ENCODE measurements at places on chromosomes 4 and X. TPM values are rescaled to one million over a fixed set of nuclear protein-coding genes. Genes with fewer than 3 reads are reported as not detected.

Gene SPINK2
- total RNA-seq: not detected

Gene OPN1MW2
- total RNA-seq: not detected

Gene RHOXF2B
- total RNA-seq: not detected

- no peak for DNase-seq
Measured at GRCh38 chr4:113834298-113834697, 72.8 kb upstream of the CAMK2D start.

DNA sequence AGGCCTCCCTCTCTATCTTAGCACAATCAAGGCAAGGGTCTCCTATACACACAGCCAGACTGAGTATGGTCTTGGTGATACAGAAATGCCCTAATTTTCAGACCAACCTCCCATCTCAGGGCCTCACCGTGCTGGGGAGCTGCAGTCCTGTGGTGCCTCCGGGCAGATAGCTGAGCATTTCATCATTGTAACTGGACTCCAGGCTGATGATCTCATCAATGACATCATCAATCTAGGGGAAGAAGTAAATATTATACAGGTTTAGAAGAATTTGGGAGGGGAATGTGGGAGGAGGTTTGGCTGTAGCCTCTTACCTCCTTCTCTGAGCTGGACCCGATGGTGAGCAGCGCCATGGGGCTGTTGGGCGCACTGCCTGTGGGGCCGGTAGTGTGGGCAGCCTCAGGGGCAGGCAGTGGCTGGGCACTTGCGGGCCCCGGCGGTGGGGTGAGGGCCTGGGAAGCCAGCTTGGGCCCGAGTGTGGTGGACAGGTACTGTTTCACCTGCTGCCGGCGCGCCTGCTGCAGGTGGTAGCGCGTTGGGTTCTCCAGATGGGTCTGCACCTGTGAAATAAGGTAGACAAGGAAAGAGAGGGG is 5.2 kb downstream of the TFE3 start:
- no peak for DNase-seq

DNA sequence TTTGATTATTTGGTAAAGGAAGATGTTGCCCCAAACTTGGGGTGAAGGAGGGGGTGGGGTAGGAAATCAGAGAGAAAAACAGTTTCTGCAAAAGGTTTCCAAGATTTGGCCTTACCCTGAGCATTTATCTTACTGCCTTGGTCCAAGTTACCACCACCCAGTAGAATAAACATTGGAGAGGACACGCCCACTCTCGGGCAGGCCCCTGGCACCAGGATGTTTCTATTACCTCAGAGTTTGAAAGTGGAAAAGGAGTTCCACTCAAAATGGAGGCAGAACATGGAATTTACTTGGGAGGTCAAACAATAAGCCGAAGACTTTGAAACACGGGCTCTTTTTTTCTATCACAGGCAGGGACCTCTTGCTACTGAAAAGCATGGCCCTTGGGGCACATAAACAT is 113.7 kb downstream of the CHRNA9 start:
- no peak for DNase-seq

- DNase-seq: no peak
Measured at GRCh38 chrX:53511322-53511721, 77.2 kb upstream of the HSD17B10 start.

DNA sequence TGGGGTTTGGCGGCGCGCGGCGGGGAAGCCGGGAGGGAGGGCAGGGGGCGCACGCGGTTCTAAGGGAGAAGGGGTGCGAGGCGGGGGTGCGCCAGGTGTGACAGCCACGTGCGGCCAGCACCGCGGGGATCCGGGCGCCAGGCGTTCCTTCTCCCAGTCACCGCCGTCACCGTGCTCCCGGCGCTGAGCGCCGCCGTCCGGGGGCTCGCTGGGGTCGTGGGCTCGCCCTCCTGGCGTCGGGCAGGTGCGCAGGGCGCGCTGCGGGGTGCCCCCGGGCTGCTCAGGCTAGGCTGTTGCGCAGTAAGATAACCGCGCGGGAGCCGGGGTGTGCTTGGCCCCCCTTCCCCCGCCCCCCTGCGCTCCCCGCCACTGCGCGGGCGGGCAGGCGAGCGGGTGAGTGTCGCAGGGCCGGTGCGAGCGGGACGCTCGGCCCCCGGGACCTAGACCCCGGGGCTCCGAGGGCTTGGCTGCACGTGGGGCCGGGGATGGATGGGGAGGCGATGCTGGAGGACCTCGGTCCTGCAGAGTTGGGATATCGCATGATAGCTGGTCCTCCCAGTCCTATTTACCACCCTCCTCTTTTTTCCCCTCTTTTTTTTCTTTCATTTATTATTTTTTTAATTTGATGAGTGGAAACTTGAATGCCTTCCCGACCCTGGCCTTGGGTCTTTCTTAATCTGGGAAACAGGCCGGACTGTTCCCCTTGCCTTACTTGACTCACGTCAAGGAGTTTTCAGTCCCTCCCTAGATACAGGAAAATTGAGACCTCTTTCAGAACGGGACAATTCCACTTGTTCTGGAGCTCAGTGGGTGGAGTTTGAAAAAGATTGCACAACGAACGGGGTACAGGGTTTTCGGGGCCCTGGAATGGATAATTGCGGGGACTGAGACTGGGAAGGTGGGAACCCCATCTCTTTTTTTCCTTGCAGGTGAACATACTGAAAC is 797 bp downstream of the TXLNG start:
- DNase-seq: peak; percentile 45

Gene GLUD2
- total RNA-seq: 0.26 TPM

DNA sequence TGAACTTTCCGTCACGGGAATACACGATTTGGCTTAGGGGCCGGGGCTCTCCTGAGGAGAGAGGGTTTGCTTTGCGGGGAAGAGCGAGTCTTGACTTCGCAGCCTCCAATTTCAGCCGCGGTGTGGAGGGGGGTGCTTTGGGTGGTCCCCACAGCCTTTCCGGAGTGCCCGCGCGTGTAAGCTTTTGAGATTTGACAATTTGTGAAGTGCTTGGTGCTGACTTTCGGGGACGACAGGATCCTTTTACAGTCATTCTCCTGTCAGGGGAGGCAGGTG is 355 bp downstream of the SCML1 start:
- peak; percentile 20 for DNase-seq

GRCh38 chr4:16692961-16693506 is 205.4 kb downstream of the LDB2 start:
- DNase-seq: no peak

Gene TXK
- 52.3 TPM for total RNA-seq

DNA sequence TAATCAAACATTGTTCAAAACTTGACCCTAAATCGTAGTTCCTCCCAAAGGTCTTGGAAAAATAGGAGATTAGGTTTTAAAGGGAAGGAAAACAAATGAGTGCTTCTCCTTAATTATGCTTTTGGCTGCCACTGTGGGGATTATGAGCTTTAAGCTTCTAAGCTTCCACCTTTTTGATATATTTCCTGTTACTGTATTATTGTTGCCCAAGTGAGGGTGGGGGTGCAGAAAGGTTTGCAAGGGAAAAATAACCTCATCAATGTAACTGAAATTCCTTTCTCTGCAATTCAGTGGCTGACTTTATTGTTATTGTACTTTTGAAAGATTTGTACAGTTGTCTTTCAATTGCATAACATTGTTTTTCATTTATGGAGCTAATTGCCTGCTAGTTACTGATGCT is 285.1 kb downstream of the FRMPD4 start:
- DNase-seq: no peak

Gene PNMA6F
- not detected for total RNA-seq

Gene CENPI
- 15.6 TPM for total RNA-seq

- DNase-seq: no peak
Measured at GRCh38 chr4:68110441-68110840, 19.2 kb downstream of the TMPRSS11F start.

GRCh38 chrX:127030016-127030748 is 210.7 kb downstream of the PRR32 start:
- no peak for DNase-seq

Gene PRDM8
- total RNA-seq: 1.8 TPM

GRCh38 chr4:145679991-145680455 is at the start of gene C4orf51:
Gene C4orf51, plus strand, starts transcription at chr4:145680146. Its CDS starts 58 bp downstream, at chr4:145680204.
- DNase-seq: no peak

Gene GLRA3
- not detected for total RNA-seq

Gene CENPVL3
- total RNA-seq: 0.41 TPM

- DNase-seq: no peak
Measured at GRCh38 chr4:110130576-110131358, 67.6 kb downstream of the ELOVL6 start.

Gene GATA1
- 0.22 TPM for total RNA-seq

Gene BTK
- total RNA-seq: 1.9 TPM

Gene OTUD6A
- not detected for total RNA-seq

Gene MAGEA2B
- total RNA-seq: not detected

DNA sequence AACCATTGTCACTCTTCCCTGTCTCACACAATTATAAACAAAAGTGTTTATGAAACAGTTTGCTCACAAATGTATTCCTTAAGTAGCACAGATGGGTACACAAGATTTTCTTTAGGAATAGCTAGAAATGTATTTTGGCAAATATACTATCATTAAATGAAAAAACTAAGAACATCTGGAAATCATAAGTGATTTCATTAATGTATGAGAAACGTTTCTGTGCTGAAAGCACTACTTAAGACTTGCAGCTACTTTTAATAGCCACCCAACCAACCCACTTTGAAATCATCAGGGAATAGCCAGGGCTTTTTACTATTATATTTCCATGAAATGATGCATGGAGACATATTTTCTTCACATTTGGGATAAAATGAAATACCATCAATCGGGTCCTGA is 62.3 kb upstream of the NAP1L5 start:
- no peak for DNase-seq

- no peak for DNase-seq
Measured at GRCh38 chrX:48107717-48108116, 22.7 kb upstream of the SPACA5B start.

GRCh38 chr4:176540814-176541213 is 221.0 kb downstream of the SPCS3 start:
- no peak for DNase-seq

Gene CC2D2A
- total RNA-seq: not detected

- no peak for DNase-seq
Measured at GRCh38 chr4:95510145-95510544, 38.6 kb downstream of the UNC5C start.

GRCh38 chrX:14064626-14065432 is 35.1 kb upstream of the GEMIN8 start:
- DNase-seq: no peak

DNA sequence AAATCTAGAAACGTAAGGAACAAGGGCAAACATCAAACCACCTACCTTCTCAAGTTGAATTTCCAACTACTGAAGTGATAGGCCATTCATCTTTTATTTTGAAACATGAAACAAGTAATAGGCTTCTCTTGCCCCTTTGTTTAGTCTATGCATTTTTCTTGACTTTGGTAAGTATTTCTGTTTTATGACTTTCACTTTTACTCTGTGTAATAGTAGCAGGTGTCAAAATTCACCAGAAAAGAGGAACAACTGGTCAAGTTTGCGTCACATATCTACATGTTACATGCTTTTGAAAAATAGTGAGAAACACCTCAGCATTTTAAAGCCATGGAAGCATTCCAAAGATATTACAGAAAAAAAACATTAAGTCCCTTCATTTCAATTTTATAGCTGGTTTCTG is 157.1 kb upstream of the FTHL17 start:
- no peak for DNase-seq

DNA sequence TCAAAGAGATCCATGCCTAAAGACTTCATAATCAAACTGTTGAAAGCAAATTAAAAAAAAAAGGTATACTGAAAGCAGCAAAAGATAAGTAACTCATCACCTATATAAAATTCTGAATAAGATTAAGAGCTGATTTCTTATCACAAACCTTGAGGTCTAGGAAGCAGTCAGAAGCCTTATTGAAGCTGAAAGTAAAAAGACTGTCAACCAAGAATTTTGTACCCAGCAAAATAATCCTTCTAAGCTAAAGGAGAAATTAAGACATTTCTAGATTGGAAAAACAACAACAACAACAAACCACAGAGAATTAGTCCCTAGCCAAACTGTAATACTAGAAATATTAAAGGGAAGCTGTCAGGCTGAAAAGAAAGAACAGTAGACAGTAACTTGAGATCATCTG is 622.9 kb downstream of the PCDH7 start:
- DNase-seq: no peak

Gene ETDB
- not detected for total RNA-seq

Gene PPP4R3C
- total RNA-seq: not detected

GRCh38 chrX:136635235-136635634 is 12.7 kb upstream of the CD40LG start:
- no peak for DNase-seq

GRCh38 chr4:38106311-38106710 is 146.1 kb downstream of the PTTG2 start:
- DNase-seq: no peak

Gene UGT2A1
- not detected for total RNA-seq

Gene NAAA
- total RNA-seq: 31.6 TPM

Gene POF1B
- total RNA-seq: 0.12 TPM

DNA sequence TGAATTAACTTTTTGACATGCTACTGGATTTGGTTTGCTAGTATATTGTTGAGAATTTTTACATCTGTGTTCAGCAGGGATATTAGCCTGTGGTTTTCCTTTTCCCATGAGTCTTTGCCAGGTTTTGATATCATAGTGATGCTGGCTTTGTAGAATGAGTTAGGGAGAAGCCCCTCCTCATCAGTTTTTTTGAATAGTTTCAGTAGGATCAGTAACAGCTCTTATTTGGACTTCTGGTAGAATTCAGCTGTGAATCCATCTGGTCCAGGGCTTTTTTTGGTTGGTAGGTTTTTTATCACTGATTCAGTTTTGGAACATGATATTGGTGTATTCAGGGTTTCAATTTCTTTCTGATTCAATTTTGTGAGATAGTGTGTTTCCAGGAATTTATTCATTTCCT is 790.4 kb upstream of the GRID2 start:
- DNase-seq: no peak

Gene FGF5
- total RNA-seq: not detected

Gene ATXN3L
- total RNA-seq: not detected

DNA sequence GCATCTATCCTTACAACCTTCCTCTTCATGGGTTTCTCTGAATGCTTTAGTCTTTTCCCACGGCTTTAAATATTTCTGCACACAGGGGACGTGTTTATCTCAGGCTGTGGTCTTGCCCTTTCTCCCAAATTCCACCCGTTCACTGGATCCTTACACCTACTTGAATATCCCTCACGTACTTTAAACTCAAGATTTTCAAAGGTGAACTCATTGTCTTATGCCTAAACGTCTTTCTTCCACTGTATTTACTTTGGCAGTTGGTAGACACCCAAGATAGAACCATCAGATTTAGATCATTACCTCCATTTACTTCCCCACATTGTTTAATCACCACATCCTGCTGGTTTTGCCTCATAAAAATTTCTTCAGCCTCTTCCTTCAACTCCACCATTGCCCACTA is 269.2 kb downstream of the CBLL2 start:
- DNase-seq: no peak

- peak; percentile 44 for DNase-seq
Measured at GRCh38 chr4:683982-684622, 4.8 kb downstream of the SLC49A3 start.

GRCh38 chrX:24676403-24677024 is 17.2 kb upstream of the POLA1 start:
- no peak for DNase-seq

Gene WDR19
- total RNA-seq: 14.2 TPM

GRCh38 chr4:3252480-3252828 is 3.5 kb downstream of the MSANTD1 start:
- DNase-seq: no peak

GRCh38 chr4:97496298-97496873 is 646.9 kb downstream of the STPG2 start:
- DNase-seq: no peak
